D341Med (cell line): ENCODE measurements at places on chromosomes 5 and 9.

- DNase-seq, result no peak
Observed at GRCh38 chr5:167871091-167871490, 420.4 kb upstream of the WWC1 start.

DNA sequence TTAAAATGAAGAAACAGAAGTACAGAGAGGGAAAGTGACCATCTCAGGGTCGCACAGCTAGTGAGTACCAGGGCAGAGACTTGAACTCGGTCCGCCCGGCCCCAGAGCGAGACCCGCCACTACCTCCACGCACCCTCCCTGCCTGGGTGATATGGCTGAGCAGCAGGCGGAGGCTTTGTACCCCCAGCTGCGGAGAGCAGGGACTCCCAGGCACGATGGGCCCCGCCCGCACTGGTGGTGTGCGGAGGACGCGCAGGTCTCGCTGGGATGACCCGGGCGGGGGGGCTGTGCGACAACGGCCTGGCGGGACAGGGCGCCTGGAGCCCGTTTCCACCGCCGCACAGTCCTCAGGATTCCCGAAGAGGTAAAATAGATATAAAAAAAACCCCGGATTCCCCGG is 64.7 kb upstream of the LARP1 start:
- DNase-seq, result no peak

DNA sequence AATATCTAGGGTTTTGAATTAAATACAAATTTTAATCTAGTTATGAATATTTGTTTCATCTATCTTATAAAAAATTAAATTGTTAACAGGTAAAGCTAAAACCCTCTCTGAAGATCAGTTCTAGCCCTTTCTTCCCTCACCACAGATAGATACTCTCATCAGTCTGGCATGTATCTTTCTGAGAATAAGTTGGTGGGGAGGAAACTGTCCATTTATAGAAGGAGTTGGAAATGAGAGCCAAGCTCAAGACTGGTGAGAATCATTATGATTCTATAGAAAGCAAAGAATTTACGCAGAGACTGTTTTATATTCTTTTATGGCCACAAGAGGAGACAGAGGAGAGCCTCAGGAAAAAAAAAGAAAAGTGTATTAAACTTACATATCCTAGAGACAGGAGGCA is 59.0 kb downstream of the STARD4 start:
- no peak for DNase-seq

DNA sequence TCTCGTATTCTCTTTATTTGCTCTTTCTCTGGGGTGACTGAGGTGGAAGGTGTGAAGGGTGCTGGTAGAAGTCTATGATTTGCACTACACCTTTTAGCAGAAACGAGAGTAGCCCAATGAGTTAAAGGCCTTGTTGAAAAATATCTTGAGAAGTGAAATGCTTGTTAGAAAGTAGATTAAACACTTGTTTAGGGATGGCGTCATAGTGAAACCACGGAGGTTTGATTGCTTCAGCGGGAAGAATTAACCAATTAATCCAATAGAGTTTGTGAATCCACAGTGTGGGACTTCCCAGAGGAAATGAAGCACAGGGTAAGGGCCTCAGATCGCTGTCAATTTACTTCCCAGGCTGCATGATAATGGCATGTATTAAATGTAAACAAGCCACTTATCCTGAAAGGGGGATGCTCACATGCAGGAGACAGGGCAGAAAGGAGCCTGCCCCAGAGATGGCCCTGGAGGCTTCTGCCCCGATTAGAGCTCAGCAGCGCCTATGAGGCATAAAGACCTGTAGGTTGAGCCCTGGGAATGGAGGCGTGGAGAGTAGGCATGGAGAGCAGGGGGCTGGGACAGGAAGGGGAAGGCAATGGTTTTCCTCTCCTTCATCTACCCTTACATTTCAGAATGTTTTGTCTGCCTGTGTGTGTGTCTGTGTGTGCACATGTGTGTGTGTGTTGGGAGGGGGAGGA is 1.5 kb downstream of the FAM170A start:
- no peak for DNase-seq

GRCh38 chr5:11222169-11222568 is 461.1 kb upstream of the DAP start:
- DNase-seq, result no peak
